SW 1271 (cell line): ENCODE measurements at places on chromosomes 5 and 9.
A peak's percentile ranks its signal among the peaks of the same experiment; 100 is the strongest.

GRCh38 chr5:109496112-109496511 is 86.3 kb upstream of the PJA2 start:
- DNase-seq = no peak

DNA sequence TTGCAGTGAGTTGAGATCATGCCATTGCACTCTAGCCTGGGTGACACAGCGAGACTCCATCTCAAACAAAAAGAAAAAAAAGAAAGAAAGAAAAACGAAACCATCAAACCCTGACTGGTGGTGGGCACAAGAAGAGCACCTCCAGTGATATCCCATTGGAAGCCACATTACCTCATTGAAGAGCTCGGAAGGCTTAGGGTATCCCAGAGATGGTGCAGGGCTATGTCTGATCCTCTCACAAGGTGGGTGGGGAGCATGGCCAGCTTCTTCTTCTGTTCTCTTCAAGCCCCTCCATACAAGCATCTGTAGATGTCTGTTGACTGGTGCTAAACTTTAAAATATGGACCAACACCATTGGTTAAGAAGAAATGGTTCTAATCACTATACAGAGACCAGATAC is 45.8 kb downstream of the GAS1 start:
- DNase-seq = no peak

- DNase-seq = no peak
These were observed 148.1 kb downstream of the PDE4D start for GRCh38 chr5:59745415-59745863.

GRCh38 chr9:89165880-89166279 is 12.7 kb downstream of the SHC3 start:
- DNase-seq = no peak

GRCh38 chr5:172444110-172444510 is 10.2 kb downstream of the SH3PXD2B start:
- no peak for DNase-seq

DNA sequence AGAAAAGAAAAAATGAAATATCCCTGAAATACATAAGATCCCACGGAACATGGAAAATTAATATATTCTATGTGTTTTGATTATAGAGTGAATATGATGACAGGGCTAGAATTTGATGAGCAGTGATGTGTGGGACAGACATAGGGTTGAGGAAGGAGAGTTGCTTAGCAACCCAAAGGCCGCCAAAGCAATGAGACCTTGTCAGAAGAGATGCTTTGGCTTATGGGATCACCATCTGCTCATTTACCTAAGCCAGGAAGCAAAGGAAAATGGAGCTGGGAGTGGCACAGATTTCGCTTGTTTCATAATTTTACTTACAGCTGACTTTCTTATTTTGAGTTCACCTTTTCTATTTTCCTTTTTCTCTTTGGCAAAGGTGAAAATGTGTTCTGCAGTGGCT is 20.9 kb upstream of the HAPLN1 start:
- DNase-seq = no peak

- peak; percentile 28 for DNase-seq
These were observed 2.9 kb downstream of the SPTAN1 start for GRCh38 chr9:128555180-128555721.

DNA sequence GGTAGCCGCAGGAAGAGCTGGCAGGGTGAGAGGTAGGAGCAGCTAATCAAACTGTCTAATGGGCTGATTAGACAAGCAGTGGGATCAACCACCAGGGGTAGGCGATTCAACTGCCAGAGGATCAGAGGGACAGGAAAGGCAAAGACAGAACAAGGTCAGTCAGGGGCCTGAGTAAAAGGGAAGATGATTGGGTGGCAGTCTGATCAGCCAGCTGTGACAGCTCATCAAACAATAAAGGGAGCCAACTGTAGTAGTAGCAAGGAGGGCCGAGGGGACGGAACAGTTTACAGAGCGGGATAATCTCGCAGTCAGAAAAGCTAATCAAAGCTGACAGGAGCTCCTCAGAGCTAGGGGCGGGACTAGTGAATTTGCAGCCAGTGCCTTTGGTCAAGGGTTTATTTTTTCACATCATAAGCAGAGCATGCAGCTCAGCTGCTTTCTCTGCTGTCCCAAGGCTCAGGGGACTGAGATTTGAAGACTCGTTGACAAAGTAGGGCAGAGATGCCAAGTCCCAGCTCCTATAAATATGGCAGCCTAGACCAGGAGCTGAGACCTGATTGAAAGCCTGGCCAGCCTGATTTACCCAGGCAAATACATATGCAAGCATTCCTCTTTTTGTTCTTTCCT is 418.2 kb downstream of the GABRG2 start:
- DNase-seq = no peak

GRCh38 chr9:77561331-77562018 is 86.6 kb downstream of the GNA14 start:
- DNase-seq = no peak

DNA sequence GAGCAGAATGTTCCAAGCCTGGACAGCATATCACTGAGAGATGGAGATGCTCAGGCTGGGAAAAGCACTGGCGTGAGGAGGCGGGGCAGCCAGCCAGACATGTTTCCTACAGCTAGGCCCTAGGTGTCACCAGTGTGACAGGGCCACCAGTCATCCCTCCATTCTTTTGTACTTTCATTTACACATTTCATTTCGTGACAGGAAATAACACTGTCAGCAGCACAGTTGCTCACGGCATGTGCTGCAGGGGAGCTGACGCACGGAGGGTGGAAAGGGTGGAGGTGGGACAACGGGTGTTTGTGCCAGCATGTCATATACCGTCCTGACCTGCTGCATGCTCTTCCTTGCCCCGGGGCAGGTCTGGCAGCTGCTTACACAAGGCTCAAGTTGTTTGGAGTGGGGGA is 14.8 kb upstream of the CEMIP2 start:
- DNase-seq = no peak

DNA sequence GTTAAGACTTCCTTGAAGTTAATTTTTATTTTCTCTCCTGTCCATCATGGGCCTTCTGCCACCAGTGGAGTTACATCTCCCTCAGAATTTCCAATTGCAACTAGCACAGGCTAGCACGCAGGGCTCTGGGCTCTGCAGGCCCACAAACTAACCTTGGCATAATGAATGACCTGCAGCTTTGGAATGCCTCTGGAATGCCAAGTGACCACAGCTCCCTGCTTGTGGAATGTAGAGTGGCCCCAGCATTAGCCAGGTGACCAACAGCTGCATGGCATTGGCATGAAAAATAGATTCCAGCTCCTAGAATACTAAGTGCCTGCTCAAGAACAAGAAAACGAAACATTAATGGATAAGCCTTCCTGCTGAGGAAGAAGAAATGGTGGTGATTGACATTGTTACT is 726.1 kb downstream of the BRINP1 start:
- peak; percentile 58 for DNase-seq

DNA sequence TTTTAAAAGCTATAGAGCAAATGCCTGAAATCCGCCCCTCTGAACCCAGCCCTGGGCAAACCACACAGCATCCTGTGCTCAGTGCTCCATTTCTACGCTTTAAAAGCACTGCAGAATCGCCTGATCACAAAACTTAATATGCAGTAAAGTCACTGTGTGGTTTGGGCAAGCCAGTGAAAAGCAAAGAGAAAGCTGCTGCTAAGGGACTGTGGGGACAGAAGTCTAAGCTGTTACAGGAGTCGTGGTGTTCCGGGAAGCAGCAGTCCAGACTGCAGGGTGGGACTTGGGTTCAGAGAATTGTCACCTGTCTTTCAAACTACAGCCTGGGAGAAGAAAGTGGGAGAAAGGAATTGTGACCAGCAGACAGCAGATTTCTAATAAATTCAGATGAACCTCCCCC is 8.2 kb downstream of the RAPGEF1 start:
- DNase-seq = no peak

GRCh38 chr9:126373241-126373640 is 46.6 kb downstream of the MVB12B start:
- no peak for DNase-seq

- DNase-seq = no peak
These were observed 656.3 kb upstream of the ZNF608 start for GRCh38 chr5:125402787-125403186.

- no peak for DNase-seq
These were observed 277.5 kb downstream of the EPB41L4A start for GRCh38 chr5:112141582-112141981.

- peak; percentile 56 for DNase-seq
These were observed 4.7 kb upstream of the TMEM210 start for GRCh38 chr9:137176302-137177182.

DNA sequence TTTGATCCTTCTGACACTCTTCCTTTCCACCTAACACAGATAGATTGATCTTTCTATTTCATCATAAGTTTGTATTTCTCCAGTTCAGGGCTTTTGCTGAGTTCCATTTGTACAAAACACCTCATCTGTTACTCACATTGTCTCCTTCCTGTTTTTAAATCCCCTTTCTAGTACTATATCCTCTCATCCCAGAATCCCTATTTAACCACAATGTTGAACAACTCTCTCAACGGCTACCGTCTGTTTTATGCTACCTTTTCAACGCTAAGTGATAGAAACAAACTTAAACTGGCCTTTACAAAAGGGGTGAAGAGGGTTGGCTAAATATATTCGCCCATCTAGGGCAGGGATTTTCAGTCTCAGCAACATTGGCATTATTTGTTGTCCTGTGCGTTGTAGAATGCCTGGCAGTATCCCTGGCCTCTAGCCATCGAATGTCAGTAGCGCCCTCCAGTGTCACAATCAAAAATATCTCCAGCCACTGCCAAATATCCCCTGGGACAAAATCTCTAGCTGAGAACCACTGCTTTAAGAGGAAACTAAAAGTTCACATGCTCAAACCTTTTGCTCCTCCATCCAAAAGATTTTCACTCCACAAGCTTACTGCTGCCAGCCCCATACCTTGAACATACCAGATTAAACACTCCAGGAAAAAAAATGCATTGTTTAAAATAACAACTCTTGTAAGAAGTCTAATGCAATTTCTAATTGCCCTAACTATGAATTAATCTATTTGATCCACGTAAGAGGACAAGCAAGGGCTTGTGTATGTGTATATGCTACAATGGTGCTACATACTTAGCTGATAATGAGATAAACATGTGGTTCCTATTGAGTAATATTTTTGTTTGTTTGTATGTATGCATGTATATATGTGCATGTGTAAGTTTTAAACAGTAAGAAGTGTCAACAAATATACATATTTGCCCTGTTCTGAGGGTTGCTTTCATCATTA is 344.0 kb downstream of the PTPRD start:
- no peak for DNase-seq

DNA sequence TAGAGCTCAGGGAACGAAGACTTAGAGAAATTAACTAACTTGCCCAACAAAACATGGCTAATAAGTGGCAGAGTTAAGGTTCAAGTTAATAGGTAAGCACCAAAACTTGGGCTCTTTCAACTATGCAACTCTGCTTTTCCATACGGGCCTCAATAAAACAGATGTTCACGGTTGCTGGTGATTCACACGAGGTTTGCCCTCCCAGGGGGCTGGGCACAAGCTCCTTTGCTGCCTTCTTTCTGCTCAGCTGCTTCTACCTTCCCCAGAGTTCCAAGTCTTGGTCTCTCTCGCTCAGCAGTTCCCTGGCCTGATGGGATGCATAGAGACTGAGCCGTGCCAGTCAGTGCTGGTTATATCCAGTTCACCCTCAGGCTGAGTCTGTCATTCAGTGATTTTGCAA is 217.9 kb downstream of the SREK1 start:
- DNase-seq = no peak

- DNase-seq = no peak
These were observed 203.9 kb upstream of the ADCY2 start for GRCh38 chr5:7192016-7192415.

DNA sequence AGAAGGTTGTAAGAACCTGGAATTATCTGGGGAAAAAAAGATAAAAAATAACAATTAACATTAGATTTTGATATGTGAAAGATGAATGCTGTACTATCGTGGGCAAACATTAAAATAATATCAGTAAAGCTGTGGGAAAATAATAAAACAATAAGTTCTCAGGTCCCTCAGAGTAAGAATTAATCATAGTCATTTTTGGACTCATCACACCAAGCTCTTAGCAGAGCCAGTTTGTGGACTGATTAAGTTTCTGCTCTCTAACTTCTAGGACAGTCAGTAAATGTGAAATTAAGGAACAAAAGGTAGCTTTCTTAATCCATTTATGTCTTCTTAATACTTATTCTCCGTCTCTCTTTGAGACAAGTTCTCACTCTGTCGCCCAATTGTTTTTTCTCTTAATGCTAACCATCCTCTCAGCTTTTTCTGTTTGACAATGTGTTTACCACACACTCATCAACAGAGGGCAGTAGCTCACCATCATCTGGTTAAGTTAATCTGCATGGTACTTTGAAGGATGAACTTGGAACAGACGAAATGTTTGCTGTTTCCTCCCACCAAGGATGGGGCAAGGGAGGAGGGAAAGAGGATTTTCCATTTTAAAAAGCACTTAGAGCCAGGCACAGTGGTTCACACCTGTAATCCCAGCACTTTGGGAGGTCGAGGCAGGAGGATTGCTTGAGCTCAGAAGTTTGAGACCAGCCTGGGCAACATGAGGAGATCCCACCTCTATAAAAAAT is 5.3 kb upstream of the ACO1 start:
- peak; percentile 53 for DNase-seq

DNA sequence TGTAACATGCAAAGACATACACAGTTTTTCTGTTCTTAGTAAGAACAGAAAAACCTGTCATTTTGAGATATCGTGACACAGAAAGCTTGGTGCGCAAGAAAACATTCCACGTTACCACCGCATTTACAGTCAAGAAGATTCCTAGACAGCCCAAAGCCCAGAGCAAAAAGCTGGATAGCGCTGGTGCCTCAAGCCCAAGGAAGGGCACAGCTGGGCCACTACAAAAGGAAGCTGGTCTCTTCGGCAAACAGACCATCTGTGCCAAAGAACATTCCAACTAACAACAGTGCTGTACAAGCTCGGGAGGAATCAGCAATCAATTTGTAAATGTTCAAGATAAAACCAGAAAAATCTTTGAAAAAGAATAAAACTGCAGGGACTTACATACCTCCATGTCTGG is 31.0 kb downstream of the PSMB7 start:
- no peak for DNase-seq

DNA sequence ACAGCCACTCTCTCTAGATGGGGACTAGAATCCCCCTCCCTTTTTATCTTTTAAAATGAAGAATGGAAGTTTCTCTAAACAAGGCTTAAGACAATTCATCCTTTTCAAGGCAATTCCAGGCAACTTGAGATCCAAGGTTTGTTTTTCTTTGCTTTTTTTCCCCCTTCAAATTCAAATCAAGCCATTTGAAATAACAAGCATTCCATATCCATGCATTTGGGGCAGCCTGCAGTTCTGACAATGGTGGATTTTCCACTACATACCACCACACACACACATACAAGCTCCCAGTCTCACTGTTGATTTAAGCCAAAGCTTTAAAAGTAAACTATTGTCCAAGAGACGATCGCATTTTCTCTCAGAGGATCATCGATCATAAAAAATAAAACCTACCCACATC is 424 bp downstream of the INSYN2B start:
- DNase-seq = no peak
